ENCODE measurements at places on chromosomes 7 and 10.
A peak's percentile ranks its signal among the peaks of the same experiment; 100 is the strongest.

- DNase-seq = no peak
Measured at GRCh38 chr7:104933521-104933988, 80.5 kb upstream of the KMT2E start.

- peak; percentile 73 for DNase-seq
Measured at GRCh38 chr7:73977619-73978618, 50.1 kb upstream of the ELN start.

DNA sequence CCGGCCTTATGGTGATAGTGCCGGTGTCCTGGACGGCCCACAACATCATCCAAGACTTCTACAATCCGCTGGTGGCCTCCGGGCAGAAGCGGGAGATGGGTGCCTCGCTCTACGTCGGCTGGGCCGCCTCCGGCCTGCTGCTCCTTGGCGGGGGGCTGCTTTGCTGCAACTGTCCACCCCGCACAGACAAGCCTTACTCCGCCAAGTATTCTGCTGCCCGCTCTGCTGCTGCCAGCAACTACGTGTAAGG, 713 bp downstream of the CLDN4 start:
- no peak for DNase-seq

DNA sequence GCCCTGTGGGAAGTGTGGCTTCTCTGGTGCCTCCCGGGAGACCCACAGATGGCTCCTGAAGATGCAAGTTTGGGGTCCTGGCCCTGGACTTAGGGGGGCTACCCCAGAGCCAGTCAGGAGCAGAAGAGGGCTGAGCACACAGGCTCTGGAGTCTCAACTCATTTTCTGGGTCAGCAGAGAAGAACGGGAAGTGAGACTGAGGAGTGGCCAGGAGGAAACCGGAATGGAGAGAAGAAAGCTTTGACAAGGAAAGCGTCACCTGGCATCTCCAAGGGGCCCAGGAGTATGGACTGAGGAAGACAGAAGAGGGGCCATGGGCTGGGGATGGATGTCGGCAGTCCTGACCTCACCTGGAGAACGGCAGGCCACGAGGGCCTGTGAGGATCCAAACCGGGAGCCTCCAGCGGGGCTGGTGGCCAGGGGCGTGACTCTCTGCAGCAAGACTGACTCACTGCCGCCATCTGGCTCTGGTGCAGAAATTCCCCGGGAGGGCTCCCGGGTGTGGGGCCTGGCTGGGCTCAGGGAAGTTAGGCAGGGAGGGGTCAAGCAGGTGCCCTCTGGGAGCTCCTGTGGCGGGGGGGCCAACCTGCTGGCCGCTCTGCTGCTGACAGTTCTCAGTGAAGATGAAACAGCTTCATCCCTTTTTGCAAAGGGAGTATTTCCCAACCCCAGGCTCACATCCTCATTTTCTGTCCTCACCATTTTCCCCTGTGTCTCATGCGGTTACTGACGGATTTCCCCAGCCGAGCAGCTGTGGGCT, 23.6 kb downstream of the DAGLB start:
- no peak for DNase-seq

DNA sequence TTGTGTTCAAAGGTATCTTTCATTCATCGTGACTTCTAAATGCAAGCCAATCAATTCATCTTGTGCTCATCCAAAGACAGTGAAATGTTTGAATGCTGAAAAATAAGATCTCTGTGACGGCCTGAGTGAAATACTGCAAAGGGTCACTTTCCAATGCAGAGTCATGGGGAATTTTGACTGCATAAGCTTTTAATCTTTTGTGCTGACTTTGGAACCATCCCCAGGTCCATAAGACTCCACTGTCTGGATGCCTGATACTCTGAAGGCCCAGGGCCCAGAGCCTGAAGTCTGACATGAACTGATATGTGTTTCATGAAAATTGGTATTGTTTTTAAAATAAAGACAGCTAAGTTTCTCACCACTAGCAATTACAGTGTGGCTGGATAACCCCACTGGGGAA, 39.0 kb downstream of the PPP1R3C start:
- no peak for DNase-seq

- DNase-seq = no peak
Measured at GRCh38 chr7:138387755-138388475, 72.1 kb upstream of the TRIM24 start.

- no peak for DNase-seq
Measured at GRCh38 chr7:28530175-28530802, 118.0 kb downstream of the CREB5 start.

GRCh38 chr10:103929381-103929921, 11.5 kb upstream of the STN1 start:
- DNase-seq = peak; percentile 27

- no peak for DNase-seq
Measured at GRCh38 chr7:29332042-29332811, 137.7 kb downstream of the CHN2 start.

GRCh38 chr7:6078548-6078947, 47.4 kb downstream of the ANKRD61 start:
- no peak for DNase-seq

DNA sequence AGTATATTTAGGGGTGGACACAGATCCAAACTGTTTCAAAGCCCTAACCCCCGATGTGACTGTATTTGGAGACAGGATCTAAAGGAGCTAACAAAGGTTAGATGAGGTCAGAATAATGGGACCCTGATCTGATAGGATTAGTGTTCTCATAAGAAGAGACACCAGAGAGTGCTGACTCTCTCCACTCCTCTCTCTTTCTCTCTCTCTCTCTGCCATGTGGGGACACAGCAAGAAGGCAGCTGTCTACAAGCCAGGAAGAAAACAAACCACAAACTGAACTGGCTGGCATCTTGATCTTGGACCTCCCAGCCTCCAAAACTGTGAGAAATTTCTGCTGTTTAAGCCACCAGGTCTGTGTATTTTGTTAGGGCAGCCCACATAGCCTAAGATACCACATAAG, 84.7 kb upstream of the KDM7A start:
- no peak for DNase-seq

GRCh38 chr7:79293655-79294142, 159.8 kb downstream of the MAGI2 start:
- DNase-seq = no peak

DNA sequence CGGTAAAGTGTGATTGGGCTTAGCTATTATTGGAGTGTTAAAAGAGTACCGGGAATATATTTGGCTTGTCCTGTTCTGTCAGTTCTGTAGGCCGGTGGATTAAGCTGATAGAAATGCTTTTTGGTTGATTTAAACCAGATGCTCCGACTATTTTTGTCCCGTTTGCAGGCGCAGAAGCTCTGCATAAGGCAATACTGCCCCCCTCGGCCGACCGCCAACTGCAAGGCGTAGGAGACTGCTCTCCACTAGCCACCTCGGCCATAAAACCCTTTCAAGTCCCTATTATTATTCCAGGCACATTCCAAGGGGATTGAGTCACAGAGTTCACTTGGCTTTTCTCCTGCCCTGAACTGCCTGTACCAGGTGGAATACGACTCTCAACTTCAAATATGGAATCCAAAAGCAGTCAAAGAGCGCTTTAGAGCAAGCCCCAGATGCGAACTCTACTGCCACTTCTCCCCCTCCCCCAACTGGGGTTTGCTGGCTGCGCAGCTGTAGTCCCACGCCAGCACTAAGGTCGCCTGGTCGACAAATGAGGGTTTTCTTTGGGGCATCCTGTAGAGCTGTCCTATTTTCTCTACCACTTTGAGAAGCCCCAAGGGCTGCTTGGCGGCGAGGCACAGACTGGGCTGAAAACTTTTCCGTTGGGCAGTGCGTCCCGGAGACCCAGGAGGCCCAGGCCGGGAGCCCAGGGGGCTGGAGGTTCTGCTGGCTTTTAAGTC, 108.3 kb downstream of the REEP3 start:
- DNase-seq = peak; percentile 100

GRCh38 chr10:117137031-117137910, 799 bp downstream of the VAX1 start:
- DNase-seq = peak; percentile 14

- DNase-seq = no peak
Measured at GRCh38 chr10:95850791-95851190, 57.0 kb upstream of the CC2D2B start.

- no peak for DNase-seq
Measured at GRCh38 chr7:3748389-3748788, 447.3 kb downstream of the SDK1 start.

DNA sequence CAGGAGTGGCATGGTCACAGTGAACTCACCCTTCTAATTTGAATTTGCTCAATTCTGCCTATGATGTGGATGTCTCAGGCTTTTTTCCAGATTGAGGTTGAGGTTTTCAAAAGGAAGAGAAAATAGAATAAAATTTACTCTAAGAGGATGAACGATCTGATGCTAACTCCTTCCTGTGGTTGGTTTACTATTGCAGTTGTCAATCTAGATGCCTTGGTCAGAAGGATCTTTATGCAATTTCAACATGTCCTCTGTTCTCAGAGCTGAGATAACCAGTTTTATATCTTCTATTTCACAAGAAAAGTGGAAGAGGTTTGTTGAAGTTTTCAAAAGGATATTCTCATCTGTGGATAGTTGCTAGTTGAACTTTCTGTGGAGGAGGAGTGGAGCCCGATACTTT, 150.7 kb upstream of the WDR11 start:
- DNase-seq = no peak

DNA sequence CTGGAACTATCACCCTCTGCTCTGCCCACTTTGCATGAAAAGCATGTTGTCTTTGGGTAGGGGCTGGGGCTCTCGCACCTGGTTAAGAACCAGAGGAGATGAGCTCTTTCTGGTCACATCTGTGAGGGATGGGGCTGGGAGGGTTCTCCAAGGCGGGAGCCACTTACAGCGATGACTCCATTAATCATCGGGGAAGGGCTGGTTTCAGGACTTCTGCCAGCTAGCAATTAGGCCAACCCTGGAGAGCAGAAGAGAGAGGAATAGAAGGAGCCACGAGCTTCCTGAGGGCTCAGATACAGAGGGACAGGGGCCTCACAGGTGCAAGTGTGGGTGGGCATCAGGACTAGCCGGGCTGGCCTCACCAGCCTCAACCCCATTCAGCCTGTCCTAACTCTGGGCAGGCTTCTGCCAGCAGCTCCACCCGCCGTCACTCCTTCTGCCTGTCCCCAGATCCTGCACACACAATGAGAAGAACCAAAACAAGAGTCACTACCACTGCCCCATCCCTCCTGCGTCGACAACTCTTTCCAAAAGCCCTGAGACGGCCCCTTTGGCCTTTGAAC, 8.4 kb downstream of the AQP1 start:
- DNase-seq = peak; percentile 41

- peak; percentile 27 for DNase-seq
Measured at GRCh38 chr7:98935811-98936210, 57.5 kb downstream of the TRRAP start.

GRCh38 chr10:78130966-78131710, 97.5 kb downstream of the RPS24 start:
- no peak for DNase-seq

- peak; percentile 55 for DNase-seq
Measured at GRCh38 chr10:96606216-96606615, 19.4 kb upstream of the TM9SF3 start.

DNA sequence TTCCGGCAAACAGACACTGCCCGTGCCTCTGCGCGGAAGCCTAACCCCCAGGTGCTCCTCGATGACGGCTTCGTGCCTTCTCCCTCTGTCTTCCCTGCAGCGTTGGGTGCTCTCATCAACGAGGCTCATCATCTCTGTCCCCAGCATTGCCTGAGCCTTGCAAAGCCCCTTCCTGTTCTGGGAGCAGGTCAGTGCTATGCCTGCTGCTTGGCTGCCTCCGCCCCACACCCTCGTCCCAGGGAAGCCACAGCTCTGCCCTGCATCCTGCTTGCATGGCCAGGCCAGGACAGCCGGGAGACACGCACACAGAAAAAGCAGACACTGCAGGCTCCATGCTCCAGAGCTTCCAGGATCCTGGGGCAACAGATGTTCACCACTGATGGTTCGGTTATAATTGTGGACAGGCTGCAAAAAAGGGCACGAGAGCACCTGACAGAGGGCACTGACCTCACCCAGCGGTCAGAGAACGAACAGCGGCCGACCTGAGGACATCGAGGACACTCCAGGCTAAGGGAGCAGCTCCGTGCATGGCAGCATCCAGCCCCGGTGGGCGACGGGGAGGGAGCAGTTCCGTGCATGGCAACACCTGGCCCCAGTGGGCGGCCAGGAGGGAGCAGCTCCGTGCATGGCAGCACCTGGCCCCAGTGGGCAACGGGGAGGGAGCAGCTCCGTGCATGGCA, 265.5 kb downstream of the PTPRN2 start:
- no peak for DNase-seq

GRCh38 chr10:69009360-69009759, 20.8 kb downstream of the KIFBP start:
- peak; percentile 74 for DNase-seq

GRCh38 chr10:47183704-47184041, 116.3 kb upstream of the GDF10 start:
- no peak for DNase-seq

DNA sequence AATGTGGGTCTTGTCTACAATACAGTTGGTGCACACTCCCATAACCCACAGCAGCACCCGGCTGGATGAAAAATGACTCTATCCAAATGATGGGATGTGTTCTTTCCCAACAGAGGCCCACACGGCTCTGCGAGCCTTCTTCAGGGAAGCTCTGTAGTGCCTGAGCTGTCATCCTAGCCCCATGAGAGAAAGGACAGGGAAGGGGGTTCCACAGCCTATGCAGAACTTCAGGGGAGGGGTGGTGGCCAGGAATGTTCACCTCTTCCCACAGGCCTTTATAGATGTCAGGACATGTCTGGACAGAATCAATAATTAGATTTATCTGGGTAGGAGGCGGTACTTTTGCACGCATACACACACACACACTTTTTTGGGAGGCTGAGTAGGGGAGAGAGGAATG, 109.0 kb downstream of the JCAD start:
- peak; percentile 55 for DNase-seq
